ENCODE measurements at places on chromosomes 2 and 18. TPM values are rescaled to one million over a fixed set of nuclear protein-coding genes. Genes with fewer than 3 reads are reported as not detected.

GRCh38 chr2:100303744-100304143 is 18.6 kb downstream of the LONRF2 start:
- no peak for DNase-seq

GRCh38 chr2:242075168-242075567 is 205.6 kb downstream of the RTP5 start:
- no peak for DNase-seq

GRCh38 chr18:48497863-48498262 is 41.0 kb upstream of the CTIF start:
- DNase-seq: no peak

DNA sequence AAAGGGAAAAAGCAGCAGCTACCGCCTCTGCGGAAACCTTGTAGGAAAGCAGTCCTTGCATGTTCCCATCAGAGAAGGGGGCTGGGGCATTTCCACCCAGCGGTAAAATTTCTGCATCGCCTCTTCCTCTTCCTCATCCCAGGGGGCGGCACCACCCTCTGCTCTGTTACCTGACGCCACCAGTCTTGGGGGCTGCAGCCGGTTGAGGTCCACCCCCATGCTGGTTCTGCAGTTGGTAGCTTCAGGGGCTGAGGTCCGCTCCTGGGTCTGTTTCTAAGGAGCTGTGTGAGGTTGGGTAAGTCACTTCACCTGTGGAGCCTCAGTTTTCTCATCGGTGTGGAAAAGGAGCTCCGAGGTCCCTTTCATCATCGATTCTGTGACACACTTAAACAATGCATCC is 14.2 kb upstream of the AGAP1 start:
- DNase-seq: no peak

DNA sequence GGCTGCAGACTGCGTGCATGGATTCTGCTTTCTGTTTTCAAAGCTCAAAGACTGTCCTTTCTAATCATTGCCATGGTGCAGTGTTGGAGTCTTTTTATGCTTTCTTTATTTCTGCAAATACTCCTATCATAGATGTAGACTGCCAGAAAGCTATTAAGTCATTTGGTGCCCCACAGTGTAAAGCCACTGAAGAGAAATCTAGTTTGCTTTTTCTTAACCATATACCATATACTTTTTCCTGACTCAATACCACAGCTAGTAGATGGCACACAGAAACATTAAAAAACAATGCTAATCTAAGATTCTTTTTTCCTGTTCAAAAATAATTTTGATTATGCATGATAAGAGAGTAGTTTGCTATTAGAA is 109.9 kb upstream of the RAB27B start:
- DNase-seq: no peak

GRCh38 chr2:69771461-69771860 is 29.5 kb downstream of the ANXA4 start:
- no peak for DNase-seq

GRCh38 chr2:209917154-209917771 is 85.2 kb upstream of the RPE start:
- no peak for DNase-seq

DNA sequence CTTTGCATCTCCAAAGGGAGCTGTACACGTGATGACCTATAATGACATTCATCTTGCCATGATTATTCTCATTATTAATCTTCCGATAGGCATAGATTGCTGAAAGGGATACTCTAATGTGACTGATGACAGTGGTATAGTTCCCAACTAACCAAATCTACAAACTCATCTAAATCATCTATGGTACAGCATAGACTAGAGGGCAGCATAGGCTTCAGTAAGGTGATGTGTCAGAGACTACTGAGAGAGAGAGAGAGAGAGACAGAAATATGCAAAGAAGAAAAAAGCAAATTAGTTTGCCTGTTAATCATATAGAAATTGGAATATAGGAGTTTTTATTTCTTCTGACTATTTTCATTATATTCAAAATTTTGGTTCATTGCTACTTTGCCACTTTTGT is 89.3 kb downstream of the CSRNP3 start:
- no peak for DNase-seq

DNA sequence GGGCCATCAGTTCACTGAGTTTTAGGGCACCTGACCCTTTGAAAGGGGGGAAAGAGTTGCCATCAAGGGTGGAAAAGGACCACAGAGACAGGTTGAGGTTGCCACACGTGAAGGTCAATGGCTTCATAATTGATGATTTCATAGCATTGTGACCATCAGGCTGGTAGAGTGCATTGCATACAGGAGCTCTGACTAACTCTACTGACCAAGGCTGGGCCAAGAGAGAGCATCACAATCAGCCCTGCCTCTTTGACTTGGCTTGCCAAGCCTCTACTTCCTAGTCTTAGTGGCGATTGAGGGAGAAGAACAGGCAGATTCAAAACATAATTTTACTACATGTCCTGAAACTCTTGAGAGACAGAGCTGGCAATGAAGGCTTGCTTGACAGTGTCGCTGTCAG is 5.8 kb upstream of the TNP1 start:
- DNase-seq: no peak

- DNase-seq: no peak
Observed at GRCh38 chr2:131155208-131155855, 50.2 kb downstream of the PLEKHB2 start.

DNA sequence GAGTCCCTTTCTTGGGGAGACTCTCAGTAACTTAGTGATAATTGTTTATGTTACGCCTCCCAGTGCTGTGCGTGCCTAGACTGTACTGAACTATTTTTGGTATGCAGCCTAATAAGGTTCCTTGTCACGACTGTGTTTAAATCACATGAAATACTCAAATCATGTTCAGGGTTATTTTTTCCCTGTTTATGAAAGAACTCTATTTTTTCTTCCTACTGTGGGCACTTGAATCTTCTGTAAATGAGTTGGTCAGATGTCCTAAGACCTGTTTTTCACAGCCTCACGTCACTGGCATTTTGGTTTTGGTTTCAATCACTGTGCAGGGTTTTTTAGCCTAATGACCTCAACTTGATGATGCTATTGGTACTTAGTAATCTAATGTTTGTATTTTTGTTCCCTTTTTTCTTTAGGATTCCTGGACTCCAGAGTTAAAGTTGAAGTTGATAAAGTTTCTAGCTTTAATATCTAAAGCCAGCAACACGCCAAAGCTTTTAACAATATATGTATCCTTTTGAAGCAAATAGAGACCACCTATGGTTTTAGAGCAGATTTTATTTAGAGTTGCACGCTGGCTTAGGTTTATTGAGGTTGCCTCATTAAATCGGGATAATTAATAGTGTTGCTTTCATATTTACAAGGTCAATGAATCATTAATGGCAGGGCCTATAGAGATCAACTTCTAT is 24.0 kb downstream of the ARMC9 start:
- no peak for DNase-seq

DNA sequence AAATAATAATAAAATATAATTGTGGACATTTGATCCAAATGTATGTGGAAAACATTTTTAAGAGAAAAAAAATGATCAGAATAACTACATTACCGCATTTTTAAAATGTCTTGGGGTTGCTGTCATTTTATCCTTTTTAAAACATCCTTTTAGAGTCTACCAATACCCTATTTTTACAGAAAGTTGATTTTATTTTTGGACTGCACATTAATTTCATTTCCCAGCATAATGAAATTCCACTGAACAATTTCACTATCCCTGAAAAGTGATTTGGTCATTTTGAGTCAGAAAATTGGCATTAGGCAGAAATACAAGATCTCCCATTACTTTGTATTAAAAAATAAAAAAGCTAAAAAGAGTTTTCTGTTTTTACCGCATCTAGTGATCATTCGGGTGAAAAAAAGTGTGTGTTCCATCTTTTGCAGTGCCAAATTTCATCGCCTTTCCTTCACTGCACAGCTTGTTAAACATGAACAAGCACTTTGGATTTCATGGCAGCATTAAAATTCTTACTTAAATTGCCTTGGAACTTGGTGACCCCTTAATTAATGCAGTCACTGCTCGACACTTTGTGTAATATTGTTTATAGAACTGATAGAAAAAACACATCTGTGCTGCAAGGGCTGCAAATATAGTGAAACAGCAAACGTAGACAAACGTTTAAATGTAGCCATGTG is 611.7 kb downstream of the TSN start:
- no peak for DNase-seq

DNA sequence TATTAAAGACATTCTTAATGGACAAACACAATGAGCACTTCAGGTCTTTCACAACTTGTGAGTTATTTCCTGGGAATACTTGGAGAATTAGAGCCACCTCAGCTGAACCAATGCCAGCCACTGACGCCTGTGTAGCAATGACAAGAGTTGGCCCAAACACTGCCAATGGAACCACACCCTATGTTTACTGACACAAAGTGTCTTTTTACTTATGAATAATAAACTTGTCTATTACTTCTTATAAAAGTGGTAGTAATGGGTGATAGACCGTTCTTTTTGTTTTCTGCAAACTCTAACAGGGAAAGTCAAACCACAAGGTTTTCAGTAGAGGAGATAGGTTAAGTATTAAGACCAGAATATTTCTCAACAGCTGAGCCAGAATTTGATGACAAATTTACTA is 12.5 kb upstream of the CHAC2 start:
- no peak for DNase-seq

DNA sequence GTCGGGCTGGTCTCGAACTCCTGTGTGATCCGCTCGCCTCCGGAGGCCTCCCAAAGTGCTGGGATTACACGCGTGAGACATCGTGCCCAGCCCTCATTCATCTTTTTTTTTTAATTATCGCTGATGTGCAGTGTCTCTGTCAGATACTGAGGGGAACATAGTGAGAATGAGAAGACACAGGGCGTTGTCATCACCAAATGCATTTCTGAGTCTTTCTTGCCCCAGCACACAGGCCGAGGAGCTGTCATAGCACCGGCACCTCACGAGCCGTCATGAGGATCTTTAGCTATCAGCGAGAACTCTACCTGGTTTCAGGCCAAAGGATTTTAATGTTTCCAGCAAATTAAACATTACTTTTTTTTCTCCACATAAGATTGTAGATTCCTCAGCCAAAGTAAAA is 548.0 kb upstream of the SOX11 start:
- no peak for DNase-seq

GRCh38 chr2:79453918-79454317 is 58.9 kb upstream of the CTNNA2 start:
- no peak for DNase-seq

DNA sequence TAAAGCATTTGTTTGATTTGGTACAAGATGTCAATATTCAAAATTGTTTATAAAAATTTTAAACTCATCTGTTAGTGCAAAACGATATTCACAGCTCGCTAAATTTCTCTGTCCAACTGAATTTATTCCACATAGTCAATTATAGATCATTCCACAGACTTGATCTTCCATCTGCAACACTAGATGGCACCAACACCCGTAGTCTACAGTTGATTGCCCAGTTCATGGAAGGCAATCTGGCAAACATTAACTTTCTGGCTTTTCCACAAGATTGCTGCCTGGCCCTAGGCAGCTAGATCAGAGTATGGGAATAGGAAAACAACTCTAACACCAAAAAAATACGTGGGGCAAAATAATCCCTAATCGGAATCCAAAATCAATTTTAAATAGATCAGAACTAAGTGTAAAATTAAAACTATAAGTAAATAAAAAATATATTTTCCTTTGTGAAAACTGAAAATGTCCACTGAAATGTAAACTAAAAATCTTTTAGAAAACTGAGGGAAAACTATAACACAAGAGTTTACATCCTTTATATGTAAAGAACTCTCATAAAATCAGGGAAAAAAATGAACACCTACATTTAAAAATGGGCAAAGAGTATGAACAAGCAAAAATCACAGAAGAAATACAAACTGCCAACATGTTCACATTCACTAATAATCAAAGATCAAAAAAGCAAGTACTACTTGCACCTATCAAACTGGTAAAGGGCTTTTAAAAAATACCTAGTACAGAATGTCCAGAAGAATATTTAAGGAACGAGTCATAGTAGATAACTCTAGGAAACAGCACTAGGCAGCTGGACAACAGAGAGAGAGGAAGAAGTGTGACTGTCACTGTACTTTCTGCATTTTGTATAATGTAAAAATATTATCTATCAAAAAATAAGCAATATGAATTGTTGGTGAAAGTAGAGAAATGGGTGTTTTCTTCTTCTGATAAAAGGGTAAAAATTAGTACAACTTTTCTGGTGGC is 35.0 kb downstream of the RTN4 start:
- no peak for DNase-seq

DNA sequence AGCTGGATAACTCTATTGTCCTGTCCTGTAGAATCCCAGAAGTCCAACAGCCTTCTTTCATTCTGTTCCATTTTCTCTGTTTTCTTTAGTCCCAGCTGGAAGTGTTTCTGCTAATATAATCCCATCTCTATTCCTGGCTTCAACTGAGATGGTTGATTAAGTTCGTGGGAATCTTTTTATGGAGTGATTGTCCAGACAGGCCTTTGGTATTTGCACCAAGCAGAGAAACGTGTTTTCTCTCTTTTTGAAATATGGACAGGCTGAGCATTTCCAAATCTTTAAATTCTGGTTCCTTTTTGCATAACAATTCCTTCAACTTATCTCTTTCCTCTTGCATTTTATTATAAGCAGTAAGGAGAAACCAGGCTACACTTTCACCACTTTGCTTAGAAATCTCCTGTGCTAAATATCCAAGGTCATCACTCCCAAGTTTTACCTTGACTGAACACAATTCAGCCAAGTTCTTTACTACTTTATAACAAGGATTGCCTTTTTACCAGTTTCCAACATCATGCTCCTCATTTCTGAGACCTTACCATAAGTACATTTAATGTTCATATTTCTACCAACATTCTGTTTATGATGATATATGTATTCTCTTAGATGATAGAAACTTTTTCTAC is 108.8 kb downstream of the ZFP36L2 start:
- no peak for DNase-seq

DNA sequence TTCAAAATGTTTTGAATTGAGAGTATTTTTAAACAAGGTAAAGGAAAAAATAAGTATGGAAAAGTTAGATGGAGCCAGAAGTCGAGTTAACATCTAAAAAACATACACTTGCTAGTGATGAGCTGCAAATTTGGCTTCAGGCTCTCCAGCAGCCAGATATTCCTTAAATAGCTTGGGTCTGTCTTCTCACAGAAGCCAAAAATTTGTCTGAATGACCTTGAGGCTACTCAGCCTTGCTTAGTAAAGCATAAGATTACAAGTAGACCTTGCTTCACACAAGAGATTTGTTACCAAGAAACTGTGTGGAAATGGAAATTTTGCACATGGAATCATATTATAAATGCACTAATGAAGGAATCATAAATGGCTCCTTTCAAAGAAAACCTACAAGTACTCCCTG is 40.8 kb upstream of the GRB14 start:
- no peak for DNase-seq

- DNase-seq: no peak
Observed at GRCh38 chr2:64402876-64403275, 51.1 kb upstream of the LGALSL start.

- DNase-seq: no peak
Observed at GRCh38 chr2:181314551-181314950, 142.6 kb upstream of the ITGA4 start.

DES gene
- 1,909 TPM for total RNA-seq

LCT gene
- total RNA-seq: not detected

TCF23 gene
- total RNA-seq: 0.85 TPM

PJVK gene
- total RNA-seq: 10.9 TPM

CRYGC gene
- not detected for total RNA-seq

Data from urinary bladder (tissue), 4 donors.